ENCODE measurements at places on chromosomes 1 and 21. TPM values are rescaled to one million over a fixed set of nuclear protein-coding genes. Genes with fewer than 3 reads are reported as not detected.

GRCh38 chr1:53442299-53442698 lies 16.9 kb upstream of the DMRTB1 start:
- DNase-seq, result peak; percentile 55

- DNase-seq, result no peak
Measured at GRCh38 chr21:8991088-8991907, 1530.1 kb upstream of the TPTE start.

GRCh38 chr1:41496080-41497055 lies 11.9 kb upstream of the EDN2 start:
- DNase-seq, result peak; percentile 89

- no peak for DNase-seq
Measured at GRCh38 chr1:145855426-145855948, 3.4 kb downstream of the PIAS3 start.

- no peak for DNase-seq
Measured at GRCh38 chr1:87765681-87766070, 437.0 kb downstream of the LMO4 start.

- no peak for DNase-seq
Measured at GRCh38 chr1:22530715-22531114, 32.6 kb upstream of the EPHA8 start.

DNA sequence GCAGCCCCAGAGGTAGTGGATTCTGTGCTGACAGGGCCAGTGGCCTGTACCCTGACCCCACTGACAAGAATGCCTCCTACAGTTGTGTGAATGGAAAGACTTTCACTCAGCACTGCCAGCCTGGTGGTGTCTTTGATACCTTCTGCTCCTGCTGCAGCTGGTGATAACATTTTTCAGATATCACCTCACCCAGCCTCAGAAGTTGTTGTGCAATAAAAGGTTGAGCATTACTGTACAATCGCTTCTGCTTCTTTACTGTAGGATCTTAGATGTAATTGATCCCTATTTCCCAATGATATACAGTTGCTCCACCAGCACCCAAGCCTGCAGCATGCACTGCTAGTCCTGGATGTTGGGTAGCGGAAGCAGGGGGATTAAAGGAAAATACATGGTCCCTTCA lies 4.8 kb upstream of the CHIA start:
- DNase-seq, result no peak

DNA sequence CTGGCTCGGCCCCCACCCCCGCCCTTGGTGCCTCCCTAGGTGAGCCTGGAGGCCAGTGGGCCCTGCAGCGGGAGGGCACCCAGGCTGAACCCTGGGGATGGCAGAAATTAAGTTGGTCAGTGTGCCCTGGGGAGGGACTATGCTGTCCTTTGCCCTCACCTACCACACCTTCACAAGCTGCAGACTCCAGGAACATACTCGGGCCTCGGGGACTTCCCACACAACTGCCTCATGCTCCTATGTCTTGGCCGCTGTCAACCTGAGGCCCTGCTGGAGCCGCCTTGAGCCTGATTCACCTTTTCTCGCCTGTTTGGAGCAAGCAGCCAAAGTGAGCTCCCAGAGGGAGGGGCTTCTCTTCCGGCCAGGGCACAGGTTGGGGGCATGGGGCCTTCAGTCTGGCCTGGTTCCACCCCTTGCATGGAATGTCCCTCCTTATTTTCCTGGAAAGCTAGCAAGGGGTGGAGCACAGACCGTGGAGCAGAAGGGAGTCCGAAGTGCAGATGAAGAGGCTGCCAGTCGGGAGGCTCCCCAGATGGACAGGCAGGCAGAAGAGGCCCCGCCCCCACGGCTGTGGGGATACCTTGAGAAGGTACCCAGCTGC lies 24.7 kb downstream of the KNCN start:
- DNase-seq, result no peak

The KCNQ4 gene
- total RNA-seq, result 0.05 TPM

The CDC14A gene
- total RNA-seq, result 5.2 TPM

The SH2D1B gene
- 0.71 TPM for total RNA-seq

The GBP6 gene
- total RNA-seq, result 0.22 TPM

The AVPR1B gene
- not detected for total RNA-seq

The CD53 gene
- 0.30 TPM for total RNA-seq

The TBX19 gene
- total RNA-seq, result 0.54 TPM

The PLCH2 gene
- total RNA-seq, result not detected

The SPRR2A gene
- not detected for total RNA-seq

The PROK1 gene
- 1.6 TPM for total RNA-seq
